ENCODE measurements at places on chromosomes 3 and 15.

- no peak for ATAC-seq
These were observed 172.0 kb upstream of the HES1 start for GRCh38 chr3:193963808-193964516.

- ATAC-seq: no peak
These were observed 1375.4 kb downstream of the NSUN3 start for GRCh38 chr3:95438274-95438673.

GRCh38 chr3:174062923-174063322, 665.4 kb downstream of the NLGN1 start:
- no peak for ATAC-seq

- no peak for ATAC-seq
These were observed 1.0 kb downstream of the TMCC1 start for GRCh38 chr3:129892486-129892856.

DNA sequence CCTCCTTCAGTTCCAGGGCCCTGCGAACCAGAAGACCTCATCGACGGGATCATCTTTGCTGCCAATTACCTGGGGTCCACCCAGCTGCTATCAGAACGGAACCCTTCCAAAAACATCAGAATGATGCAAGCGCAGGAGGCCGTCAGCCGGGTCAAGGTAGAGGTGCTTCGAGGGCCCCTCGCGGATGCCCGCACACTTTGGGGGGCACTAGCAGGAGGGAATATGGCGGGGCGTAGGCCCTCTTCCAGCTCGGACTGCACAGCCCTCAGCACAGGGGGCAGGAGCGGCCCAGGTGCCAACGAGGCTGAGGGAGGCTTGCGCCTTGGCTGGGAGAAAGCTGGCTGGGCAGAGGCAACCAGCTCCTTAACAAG, 176.6 kb downstream of the NSMCE3 start:
- ATAC-seq: no peak

DNA sequence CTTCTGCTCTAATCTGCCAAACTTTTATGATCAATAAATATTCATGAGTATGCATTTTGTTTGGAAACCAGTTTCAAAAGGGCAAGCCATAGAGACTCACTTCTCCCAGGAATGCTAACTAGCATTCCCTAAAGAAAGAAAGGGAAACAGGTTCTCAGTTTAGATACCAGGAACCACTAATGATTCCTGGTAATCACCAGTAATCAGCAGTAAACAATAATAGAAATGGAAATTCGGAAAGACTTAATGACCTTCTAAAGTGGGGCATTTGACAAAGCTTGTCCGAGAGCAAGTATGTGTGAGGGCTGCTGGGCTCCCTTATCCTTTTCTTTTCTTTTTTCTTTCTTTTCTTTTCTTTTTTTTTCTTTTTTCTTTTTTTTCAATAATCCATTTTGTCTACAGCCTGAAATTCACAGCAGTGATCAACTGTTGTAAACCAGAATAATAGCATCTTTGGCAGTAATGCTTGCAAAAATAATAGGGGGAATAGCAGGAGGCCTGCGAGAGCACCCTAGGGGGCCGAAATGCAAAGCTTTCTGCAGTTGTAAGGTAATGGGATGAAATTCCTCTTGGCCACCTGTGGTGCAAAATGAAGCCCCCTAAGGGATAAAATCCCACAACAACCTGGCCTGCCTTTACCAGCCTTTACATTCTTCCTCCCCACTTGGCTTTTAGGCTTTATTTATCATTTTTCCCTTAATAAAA, 253.2 kb downstream of the ZPLD1 start:
- ATAC-seq: no peak

- ATAC-seq: no peak
These were observed 7.2 kb upstream of the RARB start for GRCh38 chr3:25420885-25421284.

GRCh38 chr15:94480289-94480834, 249.0 kb downstream of the MCTP2 start:
- peak; percentile 48 for ATAC-seq

DNA sequence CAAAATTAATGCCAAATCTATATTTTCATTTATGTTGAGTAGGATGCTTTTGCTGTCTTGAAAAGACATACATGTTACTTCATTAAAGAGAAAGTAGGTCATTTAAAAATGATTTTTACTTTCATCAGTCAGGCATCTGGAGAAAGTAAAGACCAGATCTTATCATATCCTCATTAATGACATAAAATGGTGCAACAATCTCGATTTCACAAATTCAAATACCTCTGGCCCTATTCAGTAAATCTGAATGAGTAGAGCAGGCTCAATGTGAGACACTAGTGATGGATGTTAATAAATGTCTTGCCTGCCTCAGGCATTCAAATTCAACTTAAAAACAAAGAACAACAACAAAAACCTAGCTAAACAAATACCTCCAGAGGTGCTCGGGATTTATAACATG, 714.1 kb downstream of the NAALADL2 start:
- no peak for ATAC-seq

GRCh38 chr3:15514663-15515340, 6.7 kb downstream of the COLQ start:
- ATAC-seq: no peak

DNA sequence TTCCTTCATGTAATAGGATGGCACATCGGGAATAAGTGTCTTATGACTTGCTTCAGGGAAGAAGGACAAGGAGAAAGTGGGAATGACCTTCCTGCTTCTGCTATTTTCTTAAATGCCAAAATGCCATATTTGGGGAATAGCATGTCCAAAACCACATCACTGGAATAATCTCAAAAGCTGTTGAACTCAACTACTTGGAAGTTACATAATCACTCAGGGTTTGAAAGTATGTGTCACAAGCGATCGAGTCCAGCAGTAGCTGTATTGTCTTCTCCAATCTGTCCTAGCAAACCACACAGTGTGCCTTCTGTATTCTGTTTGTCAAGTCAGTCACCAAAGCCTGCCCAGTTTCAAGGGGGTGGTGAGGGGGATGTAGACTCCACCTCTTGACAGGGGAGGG, 58.3 kb upstream of the GADL1 start:
- no peak for ATAC-seq

GRCh38 chr15:51848811-51849210, 19.4 kb downstream of the TMOD3 start:
- no peak for ATAC-seq

- ATAC-seq: peak; percentile 83
These were observed at the start of gene RAB43 for GRCh38 chr3:129121792-129122411. RAB43 (minus strand) TSS chr3:129121804; CDS start chr3:129121489, 315 bp downstream.

DNA sequence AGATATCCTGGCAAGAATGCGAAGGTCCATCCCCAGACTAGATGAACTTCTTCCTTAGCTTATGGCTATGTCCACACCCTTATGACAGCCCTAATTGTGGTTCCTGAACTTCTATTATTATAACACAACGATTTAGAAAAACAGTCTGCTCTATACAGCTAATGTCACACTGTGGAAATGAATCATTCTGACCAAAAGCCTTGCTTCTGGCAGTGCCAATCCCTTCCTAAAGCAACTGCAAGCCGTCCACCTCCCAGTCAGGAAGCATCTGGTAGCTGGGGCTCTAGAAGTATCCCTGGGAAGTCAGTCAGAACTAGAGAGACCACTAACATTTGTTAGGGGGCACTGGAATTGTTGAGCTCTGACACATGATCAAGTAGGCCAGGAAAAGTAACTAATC, 45.0 kb downstream of the MYO5A start:
- no peak for ATAC-seq

DNA sequence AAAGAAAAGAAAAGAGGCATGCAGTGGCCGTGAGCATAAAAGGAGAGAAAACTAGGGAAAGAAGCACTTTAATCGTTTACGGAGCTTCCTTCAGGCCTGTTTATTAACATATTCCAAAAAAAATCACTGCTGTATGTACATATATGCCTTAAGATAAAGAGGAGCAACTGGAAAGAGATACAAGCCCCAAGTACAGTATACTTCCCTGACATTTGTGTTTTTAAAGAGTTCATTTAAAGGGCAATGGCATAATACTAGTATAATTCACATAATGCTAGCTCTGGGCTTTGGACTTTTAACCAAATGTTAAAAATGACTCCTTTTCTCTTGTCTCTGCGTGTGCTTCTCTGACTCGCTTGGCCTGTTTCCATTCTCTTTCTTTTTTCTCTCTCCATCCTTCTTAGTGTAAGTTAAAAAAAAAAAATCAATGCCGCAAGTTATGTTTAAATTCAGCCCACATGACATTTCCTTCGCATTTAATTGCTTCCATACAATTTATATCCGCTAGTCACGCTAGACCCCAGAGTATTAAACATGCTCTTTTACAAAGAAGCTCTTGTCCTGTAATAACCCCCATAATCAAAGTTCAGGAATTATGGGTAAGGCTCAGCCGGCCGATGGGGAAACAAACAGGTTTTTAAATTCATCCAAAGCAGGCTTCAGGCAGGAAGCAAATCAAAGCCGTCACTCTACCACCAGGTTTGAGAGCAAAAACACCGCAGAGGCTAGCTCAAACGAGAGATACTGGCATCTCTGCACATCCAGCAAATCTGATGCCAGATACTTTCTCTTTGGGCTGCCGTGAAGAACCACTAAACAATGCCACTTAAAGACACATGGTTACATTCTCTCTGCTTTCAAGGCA, 19.4 kb downstream of the WWTR1 start:
- ATAC-seq: peak; percentile 94

DNA sequence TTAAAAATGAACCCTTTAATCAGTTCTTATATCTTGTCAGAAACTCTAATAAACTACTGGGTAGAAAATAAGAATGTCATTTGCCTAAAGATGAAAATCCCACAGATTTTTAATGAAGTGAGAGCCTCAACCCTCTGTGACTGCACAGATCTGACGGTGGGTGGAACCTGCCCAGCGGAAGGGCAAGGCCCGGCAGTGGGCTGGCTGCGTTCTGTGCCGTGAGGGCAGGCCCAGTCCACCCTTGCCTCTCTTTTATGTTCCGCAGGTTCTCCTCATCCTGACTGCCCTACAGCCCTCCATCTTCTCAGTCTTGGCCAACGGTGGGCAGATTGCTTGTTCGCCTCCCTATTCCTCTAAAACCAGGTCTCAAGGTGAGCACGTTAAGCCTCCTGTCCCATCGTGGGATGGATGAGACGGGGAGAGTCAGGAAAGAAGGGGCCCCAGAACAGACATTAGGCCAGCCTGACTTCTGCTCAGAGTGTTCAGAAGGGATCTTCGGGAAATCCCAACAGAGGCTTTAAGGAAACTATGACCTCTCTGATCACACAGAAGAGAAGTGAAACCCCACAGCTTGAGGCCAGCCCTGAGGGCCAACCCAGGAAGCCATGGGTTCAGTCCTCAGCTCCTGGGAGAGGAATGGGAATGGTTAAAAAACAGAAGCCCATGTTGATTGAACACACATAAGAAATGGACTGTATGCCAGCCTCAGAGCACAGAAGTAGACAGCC, 16.0 kb downstream of the SLC51A start:
- no peak for ATAC-seq

DNA sequence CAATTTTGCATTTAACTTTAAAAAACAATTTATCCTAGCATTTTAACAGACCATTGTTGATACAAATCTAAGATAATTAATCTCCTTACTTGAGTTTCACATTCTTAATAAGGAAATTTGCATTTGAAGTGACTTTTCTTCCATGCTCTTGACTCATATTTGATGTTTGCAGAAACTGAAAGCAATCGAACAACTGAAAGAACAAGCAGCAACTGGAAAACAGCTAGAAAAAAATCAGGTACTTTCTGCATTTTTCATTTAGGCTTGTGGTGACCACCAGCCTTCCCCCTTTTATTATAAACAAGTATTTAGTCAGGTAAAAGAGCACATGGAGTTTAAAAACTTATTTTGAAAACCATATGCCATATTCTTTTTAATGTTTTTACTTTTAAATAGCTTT, 20.1 kb upstream of the SELENOT start:
- no peak for ATAC-seq

- peak; percentile 76 for ATAC-seq
These were observed 210.8 kb upstream of the NR2F2 start for GRCh38 chr15:96119734-96120133.

- ATAC-seq: no peak
These were observed 91.3 kb downstream of the THBS1 start for GRCh38 chr15:39672184-39672583.

GRCh38 chr15:101538996-101539395, 49.5 kb upstream of the PCSK6 start:
- no peak for ATAC-seq

- peak; percentile 40 for ATAC-seq
These were observed 61.0 kb downstream of the TPRG1 start for GRCh38 chr3:189232790-189233189.

Data from motor neuron (in vitro differentiated cells).